ENCODE measurements at places on chromosomes 7 and 10.

- DNase-seq = no peak
These were observed 571.2 kb downstream of the PTPRN2 start for GRCh38 chr7:158016180-158017097.

GRCh38 chr7:68971634-68972340 is 626.5 kb upstream of the AUTS2 start:
- no peak for DNase-seq

- DNase-seq = no peak
These were observed 21.3 kb downstream of the TIAL1 start for GRCh38 chr10:119575506-119575905.

DNA sequence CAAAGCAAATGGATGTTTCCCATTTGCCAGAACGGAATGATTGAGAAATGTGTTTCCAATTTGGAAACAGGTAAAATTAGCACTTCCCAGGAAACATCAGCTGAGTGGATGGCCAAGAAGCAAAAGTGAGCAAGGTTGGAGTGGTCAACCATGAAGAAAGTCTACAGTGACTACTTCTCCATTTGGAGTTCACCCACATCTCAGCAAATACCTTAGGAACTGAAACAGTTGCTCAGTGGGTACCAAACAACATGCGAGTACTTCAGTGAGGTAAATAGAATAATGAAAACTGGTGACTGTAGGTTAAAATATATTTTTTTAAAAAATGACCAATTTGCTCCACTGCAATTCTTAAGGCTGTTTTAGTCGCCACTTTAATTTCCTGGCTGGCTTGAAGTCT is 57.7 kb downstream of the SLC16A9 start:
- DNase-seq = no peak

GRCh38 chr10:124870854-124871425 is 69.3 kb downstream of the ABRAXAS2 start:
- DNase-seq = no peak

DNA sequence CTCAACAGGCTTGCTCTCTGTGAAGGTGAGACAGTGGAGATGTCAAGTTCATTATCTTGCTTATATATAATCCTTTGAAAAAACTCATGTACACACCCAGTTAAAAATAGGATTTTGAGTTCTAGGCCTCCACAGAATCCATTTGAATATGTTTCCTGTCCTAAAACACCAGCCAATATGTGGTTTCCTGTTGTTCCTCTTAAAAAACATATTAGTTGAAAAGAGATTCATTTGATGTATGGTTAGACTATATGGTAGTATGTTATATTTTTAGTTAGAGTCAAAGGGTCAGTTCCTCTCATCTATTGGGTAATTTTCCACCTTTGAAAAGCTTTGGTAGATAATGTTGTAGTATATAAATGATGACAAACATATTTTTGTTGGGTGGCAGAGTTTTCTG is 16.0 kb downstream of the PPP1R9A start:
- no peak for DNase-seq

GRCh38 chr7:4014346-4015050 is 667.6 kb upstream of the FOXK1 start:
- no peak for DNase-seq

GRCh38 chr7:99438573-99439480 is at the start of the genes CPSF4 and PTCD1:
TSS of gene CPSF4 (plus strand) at chr7:99438943. CDS start at chr7:99439083, 140 bp downstream.
TSS of gene PTCD1 (minus strand) at chr7:99438798. CDS start at chr7:99435242, 3,556 bp downstream.
- peak; percentile 99 for DNase-seq

DNA sequence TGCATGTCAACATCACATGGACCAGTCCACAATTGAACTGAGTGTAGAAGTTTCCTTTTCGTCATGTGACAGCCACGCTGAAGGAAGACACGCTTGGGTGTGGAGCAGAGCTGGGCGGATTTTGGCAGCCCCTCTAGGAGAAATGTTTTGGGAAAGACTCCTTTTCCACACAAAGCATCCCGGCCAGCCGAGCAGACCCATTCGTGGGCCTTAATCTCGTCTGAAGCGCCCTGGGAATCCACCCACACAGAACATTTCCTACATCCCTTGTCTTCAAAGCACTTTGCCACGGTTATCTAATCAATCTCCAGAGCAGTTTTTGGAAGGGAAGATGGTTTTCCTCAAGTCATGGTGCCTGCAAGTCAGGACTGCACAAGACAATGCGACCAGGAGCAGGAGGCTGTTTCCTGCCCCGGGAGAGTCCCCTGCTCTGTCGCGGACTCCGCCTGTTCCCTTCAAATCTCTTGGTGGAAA is 8.4 kb upstream of the IFT22 start:
- no peak for DNase-seq

DNA sequence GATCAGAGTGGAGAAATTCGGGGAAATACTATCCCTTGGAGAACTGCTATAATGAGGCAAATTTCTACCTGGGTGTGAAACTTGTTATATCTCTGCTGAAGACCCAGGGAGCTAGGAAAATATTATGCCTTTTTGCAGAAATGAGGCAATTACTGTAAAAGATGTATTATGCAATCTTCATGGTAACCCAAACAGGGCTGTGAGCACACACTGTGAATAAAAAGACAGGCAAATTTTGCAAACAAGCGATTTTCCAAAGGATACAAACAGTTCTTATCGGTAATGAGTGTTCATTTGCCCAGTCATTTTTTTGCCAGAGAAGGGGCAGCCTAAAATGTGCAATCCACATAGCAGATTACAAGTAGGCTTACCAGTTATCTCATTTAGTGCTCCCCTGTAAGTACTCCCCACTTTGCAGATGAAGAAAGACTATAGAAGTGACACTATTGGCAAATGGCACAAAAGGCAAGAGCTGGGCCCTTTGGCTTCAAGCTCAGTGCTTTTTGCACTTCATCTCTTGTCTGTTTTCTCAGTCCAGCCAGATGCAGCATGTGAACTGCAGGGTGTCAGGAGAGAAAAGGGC is 205.8 kb downstream of the HECW1 start:
- no peak for DNase-seq

DNA sequence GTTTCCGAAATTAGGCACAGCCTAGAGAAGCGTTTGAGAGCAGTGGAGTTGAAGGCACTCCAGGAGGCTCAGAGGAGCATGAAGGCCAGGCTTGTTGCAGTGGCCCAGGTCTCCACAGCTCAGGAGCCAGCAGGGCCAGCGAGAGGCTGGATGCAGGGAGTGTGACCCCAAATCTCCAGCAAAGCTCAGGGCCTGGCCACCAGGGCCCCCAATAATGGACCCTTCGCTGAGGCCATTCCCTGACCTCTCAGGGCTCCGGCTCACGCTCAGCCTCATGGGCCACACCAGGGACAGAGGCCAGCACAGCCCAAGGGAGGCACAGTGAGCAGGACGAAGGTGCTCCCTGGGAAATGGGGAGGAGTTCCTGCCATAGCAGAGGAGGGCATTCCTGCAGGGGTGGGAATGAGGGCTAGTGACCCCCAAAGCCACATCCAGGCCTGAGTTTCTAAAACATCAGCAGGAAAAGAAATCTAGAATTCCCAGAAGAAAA is 47.5 kb downstream of the EBF3 start:
- no peak for DNase-seq

DNA sequence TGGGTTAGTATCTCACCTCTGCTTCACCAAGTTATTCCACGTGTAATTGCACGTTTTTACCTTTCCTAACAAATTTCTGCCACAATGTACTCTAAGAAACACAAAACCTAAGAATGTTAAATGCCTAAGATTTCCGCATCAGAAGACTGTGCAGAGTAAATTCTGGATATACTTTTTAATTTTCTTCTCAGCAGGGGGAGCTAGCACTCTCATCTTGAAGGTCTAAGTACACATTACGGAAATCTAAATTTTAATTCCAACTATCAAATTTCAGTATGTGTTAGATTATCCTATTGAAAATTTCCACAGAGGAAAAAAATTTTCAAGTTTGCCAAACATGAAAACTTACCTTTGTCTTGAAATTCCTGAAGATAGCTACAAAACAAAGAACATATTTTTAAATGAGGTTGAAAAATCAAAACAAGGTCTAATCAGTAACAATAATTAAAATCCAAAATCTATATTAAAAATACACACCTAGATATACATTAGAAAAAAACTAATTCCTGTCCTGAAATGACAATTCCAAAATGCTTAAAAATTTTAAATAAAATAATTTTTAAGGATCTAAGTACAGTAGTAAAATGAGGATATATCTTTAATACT is 10.5 kb downstream of the SKAP2 start:
- peak; percentile 83 for DNase-seq

- DNase-seq = no peak
These were observed 89.5 kb downstream of the LSM5 start for GRCh38 chr7:32400676-32401075.

DNA sequence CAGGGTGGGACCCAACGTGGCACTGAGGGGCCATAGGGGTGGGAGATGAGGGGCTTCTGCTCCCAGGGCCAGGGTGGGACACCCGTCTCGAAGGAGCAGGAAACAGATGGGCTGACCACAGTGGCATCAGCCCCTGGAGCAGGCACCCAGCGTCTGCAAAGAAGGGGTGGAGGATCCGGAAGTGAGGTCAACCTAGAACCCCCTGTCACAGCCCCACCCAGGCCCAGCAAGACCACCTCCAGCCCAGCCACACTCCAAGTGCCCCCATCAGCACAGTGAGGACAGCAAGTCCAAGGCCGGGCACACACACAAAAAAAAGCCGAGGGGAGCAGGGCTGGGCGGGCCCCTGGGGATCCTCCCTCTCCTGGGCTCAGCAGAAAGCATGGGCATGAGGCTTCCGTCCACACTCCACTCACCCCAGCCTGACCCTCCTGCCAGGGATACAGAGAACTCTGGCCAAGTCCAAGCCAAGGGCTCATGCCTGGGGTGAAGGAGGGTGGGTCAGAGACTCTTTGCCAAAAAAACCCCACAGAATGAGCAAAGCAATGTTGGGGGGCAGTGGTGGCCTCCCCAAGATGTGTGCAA is 111.0 kb downstream of the FOXL3 start:
- DNase-seq = no peak

- no peak for DNase-seq
These were observed 27.0 kb upstream of the PPIF start for GRCh38 chr10:79320316-79320715.

DNA sequence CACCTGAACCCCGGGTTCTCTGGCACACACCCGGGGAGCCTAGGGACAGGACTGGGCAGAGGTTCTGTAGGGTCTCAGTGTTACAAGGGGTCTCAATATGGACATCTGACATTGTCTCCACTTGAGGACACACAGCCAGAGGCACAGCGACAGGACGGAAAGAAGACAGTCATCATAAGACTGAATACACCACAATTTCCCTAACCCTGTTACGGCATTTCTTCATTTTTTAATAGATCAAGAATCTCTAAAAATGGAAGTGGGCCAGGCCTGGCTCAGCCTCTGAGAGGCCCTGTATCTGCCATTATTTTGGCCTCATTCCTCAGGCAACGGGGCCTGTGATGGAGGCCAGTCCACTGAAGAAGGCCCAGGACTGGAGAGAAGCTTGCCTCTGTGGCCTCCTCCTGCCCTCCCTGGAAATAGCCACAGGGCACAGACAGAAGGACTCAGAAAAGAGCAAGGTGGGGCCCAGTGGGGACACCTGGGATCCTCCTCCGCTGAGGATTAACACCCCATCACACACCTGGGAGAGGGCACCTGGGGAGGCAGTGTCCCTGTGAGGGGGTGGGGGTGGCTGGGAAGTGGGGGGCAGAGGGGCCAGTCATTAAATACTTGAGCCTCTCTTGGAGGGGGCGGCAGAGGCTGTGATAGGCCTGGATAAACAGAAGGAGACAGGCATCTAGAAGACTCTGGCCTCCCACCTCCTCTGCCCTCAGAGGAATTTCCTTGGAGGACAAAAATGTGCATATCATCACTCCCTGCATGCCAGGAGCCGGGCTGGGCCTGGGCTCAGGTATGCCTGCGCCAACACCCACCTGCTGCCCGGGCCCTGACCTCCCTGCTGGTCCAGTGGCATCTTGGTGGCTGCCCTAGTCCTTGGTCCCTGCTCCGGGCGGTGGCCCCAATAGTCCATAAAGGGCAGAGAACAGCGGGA is 8.0 kb downstream of the SPOCK2 start:
- peak; percentile 26 for DNase-seq

GRCh38 chr7:91940171-91940570 is 491 bp upstream of the AKAP9 start:
- DNase-seq = peak; percentile 49

GRCh38 chr7:4817178-4817901 is 41.9 kb downstream of the AP5Z1 start:
- DNase-seq = no peak

GRCh38 chr7:6268907-6269306 is 3.5 kb downstream of the CYTH3 start:
- DNase-seq = peak; percentile 66

- no peak for DNase-seq
These were observed 70.4 kb upstream of the MDFIC start for GRCh38 chr7:114851406-114852061.

GRCh38 chr10:51800121-51800520 is 100.7 kb upstream of the CSTF2T start:
- DNase-seq = no peak

- DNase-seq = no peak
These were observed 191.4 kb downstream of the BMPER start for GRCh38 chr7:34096777-34097176.

DNA sequence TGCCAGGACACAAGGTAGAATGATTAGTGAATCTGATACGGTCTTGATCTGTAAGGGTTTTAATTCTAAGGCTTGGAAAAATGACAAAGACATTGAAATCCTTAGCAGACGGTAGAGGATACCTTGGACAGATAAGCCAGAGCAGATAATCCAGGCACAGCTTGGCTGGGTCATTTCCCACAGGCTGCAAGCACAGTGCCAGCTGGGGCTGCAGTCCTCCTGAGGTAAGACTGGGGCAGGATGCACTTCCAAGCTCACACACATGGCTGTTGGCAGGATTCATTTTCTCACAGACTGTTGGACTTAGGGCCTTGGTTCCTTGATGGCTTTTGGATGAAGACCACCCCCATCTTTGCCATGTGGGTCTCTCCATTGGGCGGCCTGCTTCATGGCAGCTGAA is 63.2 kb upstream of the BMPER start:
- no peak for DNase-seq

DNA sequence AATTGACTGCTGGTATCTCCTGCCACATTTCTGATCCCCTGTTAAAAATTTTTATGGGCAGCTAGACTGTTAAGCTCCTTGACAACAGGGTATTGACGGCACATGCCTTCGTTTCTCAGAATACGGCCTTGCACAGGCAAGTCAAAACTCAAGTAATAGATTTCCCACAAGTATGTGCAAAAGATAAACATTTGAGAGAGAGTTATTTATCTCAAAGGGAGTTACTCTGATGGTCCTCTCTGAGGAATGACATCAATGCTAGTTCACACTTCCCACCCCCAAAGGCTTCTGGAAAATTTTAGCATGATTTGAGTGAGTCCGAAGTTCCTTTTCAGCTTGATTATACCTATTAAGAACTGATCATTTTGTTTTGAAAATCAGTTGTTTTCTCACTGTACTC is 71.9 kb downstream of the JCAD start:
- DNase-seq = no peak

GRCh38 chr10:24456322-24456721 is 247.4 kb downstream of the KIAA1217 start:
- DNase-seq = peak; percentile 41

DNA sequence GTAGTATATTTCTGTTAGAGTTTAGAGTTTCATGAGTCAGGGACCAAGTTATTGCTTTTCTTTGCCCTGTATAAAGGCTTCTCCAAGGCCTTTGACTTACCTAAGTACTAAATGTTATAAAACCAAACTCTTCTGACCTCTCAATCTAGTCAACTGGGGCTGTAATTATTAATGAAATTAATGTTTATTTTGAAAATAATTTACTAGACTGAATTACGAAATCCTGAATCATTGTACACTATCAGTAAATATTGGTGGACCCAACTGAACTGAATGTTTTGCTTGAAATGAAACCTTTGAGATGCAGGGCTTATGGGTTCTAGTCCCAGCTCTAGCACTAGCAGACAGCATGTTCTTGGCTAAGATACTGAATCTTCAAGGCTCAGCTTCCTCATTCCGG is 1.7 kb upstream of the CYP2C9 start:
- DNase-seq = no peak

GRCh38 chr7:21500117-21500832 is 42.6 kb upstream of the DNAH11 start:
- no peak for DNase-seq
